T-helper 1 cell (primary cell): ENCODE measurements at places on chromosomes 2 and 18.

DNA sequence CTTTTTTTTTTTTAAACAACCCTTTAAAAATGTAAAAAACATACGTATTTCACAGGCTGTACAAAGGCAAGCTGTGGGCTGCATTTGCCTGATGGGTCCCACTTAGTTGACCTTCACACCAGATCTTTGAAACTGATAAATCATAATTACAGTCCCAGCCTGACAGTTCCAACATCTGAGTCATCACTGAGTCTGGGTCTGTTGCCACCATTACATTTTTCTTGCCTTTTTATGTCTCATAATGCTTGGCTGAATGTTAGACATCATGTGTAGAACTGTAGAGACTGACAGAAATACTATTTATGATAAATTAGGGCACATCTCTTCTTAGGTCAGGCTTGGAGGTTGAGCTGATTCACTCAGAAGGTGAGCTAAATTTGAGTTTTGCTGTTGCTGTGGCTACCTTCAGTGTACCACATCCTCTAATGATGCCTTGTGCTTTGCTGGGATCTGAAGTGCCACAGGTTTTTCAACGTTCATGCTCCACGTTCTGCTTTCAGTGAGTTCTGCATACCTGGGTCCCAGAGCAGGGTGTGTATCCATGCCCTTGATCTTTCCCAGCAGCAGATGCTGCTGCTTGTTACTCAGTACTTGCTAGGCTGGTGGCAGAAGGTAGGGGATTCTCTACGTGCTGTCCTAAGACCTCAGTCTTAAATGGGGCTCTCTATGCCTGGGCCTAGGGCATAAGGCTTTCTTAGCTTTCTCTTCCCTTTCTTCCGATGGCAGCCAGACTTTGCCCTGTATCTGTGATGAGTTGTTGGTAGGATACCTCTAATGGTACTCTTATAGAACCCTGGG, 160.6 kb upstream of the SMAD7 start:
- no peak for DNase-seq

DNA sequence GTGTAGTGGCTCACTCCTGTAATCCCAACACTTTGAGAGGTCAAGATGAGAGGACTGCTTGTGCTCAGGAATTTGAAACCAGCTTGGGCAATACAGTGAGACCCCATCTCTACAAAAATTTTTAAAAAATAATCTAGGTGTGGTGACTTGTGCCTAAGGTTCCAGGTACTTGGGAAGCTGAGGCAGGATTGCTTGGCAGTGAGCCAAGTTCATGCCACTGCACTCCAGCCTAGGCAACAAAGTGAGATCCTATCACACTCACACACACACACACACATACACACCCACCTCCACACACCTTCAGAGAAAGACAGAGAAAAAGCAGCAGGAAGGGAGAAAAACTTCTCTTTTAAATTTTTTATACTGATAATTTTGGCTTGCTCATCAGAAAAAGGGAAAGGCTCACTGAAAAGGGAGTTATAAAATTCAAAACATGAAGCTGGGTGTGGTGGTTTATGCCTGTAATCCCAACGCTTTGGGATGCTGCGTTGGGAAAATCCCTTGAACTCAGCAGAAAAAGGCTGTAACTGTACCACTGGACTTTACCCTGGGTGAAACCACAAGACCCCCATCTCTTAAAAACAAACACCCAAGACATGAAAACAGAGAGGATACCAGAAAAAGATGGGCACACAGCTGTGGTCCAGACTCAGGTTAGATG, 25.7 kb downstream of the FAM168B start:
- DNase-seq, result no peak

- DNase-seq, result no peak
These were observed 18.5 kb downstream of the PMAIP1 start for GRCh38 chr18:59918320-59918755.

- no peak for DNase-seq
These were observed 752.6 kb upstream of the TMEFF2 start for GRCh38 chr2:192947352-192947751.

DNA sequence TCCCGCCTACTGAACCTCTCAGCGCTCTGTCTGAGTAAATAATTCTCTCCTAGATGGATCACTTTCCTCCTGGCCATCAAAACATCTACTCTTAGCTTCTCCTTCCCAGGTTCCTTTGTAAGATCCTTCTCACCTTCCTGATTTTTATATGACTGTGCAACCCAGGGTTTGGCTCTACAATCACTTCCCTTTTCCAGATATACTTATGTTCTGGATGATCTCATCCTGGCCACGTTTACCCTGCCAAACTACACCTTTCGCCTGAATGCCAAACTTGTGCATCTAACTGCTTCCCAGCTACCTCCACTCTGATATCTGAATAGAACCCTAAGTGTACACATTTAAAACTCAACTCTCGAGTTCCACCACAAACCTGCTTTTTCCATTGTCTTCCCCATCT, 290.5 kb upstream of the REV1 start:
- DNase-seq, result no peak

- DNase-seq, result no peak
These were observed 448.9 kb downstream of the NBAS start for GRCh38 chr2:15112216-15112615.
